ENCODE measurements at places on chromosomes 2 and 18.

GRCh38 chr2:66488946-66489345, 54.0 kb downstream of the MEIS1 start:
- no peak for DNase-seq

GRCh38 chr2:240366901-240367300, 68.6 kb upstream of the GPC1 start:
- DNase-seq = no peak

DNA sequence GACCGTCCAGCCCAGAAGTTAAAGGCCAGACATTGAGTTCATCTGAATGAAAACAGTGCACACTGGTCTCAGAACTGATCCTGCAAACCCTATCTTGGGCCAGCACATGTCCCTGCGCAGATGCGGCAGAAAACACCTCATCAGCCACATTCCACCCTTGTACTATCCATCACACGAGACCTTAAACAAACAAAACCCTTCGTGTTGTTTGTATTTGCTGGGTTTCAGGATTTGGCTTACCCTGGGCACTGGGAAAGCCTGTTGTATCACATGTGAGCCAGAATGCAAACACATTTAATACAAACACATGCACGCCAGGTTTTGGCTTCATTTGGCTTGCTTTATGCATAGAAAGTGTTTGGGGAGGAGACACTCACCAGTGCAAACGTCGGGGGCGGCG, 12.5 kb downstream of the WIPF1 start:
- no peak for DNase-seq

GRCh38 chr2:219782737-219783348, 155.4 kb downstream of the SLC4A3 start:
- no peak for DNase-seq

DNA sequence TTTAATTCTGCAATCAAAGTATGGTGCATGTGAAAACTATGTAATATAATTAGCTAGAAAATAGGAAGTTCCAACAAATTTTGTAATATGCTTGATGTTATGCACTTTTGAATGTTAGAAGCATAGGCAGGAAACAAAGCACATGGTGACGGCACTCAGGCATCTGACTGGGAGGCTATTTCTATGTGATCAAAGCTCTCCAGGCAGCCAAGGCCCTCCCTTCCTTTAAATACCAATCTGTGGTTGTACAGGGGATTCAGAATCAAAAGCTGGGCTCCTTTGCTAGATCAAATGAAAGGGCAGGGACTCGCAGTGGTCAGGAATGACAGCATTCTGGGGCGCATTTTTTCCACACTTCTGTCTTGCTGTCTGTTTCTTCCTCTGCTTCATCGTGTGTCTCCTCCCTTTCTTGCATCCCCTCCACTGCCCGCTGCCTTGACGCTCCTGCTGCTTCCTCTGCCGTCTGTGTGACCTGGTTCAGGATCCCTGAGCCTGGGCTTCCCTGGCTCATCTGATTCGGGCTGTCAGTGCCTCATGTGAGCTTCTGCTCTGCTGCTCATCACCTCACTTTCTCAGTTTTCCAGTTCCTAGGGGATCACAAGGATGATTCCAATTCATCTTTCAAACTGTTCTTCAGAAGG, 30.9 kb downstream of the TMEM182 start:
- no peak for DNase-seq

DNA sequence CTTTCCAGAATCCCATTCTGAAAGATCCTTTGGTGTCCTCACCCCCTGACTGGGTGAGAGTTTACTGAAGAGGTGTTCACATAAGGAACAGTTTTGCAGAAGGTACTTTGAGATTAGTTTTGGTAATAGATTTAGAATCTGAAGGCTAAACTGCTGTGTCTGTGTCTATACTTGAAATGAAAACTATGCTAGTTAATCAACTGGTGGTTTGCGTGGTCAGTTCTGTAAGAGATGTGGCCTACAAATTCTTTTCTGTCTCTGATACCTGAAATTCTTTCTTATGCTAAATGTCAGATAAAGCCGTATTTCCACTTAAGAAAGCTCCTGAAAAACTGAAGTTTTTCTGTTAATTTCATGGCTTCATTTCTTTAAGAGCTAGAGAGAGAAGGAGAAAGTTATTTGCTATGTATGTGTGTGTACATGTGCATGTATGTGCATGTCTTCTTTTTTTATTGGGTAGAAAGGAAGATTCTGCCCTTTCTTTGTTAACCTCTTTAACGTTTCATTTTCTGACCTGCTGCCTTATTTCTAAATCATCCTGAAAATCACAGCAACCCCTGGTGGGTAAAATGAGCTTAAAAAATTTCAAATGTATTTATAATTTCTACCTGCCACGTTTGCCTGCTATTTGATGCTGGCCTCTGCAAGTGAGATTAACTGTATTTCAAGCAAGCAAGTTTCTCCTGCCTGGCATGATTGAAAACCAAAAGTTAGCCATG, 552.0 kb upstream of the NRP2 start:
- no peak for DNase-seq

DNA sequence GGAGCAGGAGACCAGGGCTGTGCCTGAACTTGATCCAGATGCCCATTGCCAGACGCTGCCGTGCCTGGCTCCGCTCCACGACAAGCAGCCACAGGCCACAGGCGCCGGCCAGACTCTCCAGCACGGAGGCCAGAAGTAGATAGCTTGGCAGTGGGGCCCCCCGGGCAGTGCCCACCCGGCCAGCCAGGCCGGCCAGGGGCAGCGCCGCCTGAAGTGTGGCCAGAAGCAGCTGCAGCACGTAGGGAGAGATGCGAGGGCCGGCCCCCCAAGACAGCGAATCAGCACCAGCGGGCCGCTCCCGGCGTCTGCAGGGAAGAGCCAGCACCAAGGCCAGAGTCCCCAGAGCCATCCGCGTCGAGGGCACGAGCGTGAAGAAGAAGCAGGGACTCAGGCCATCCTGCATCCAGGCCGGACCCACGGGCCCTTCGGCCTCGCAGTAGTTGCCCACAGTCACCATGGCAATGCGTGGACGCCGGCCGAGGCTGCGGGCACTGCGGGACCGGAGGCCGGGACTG, 484 bp downstream of the ABCB6 start:
- DNase-seq = peak; percentile 66

GRCh38 chr2:99878581-99879350, 263.6 kb downstream of the AFF3 start:
- peak; percentile 24 for DNase-seq

DNA sequence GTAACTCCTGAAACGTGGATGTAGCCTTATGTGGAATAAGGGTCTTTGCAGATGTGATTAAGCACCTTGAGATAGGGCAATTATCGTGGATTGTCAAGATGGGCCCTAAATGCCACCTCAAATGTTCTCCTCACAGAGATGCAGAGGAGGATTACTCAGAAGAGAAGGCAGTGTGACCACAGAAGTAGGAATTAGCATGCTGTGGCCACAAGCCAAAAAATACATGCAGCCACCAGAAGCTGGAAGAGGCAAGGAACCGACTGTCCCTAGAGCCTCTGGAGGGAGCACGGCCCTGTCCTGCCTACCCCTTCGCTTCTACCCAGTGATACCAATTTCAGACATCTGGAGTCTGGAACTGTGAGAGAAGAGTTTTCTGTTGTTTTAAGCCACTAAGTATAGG, 47.3 kb upstream of the MGAT5 start:
- no peak for DNase-seq

- no peak for DNase-seq
Observed at GRCh38 chr2:38170067-38170466, 94.1 kb upstream of the CYP1B1 start.

GRCh38 chr2:223537651-223538601, 64.2 kb downstream of the SCG2 start:
- DNase-seq = no peak

- no peak for DNase-seq
Observed at GRCh38 chr2:148531669-148532428, 112.7 kb upstream of the EPC2 start.

GRCh38 chr2:213545964-213546475, 261.8 kb downstream of the SPAG16 start:
- DNase-seq = no peak

- DNase-seq = no peak
Observed at GRCh38 chr2:33246432-33246831, 230.0 kb upstream of the RASGRP3 start.

DNA sequence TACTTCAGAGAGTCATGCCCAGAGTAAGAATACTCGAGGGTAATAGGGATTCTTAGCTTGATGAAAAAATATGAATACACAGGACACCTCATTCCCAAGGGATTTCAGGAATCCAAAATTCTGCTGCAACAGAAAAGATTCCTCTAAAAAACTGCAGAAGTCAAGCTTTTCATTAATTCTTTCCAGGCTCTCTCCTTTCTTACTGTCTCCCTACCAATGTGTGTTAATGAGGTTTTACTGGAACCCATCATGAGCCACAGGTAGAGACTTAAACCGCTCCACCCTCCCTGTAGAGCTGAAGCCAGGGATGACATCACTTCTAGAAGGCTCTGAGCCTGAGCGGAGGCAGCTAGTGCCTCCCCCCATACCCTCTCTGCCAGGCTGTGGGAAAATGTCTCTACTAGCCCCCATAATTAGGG, 3.4 kb downstream of the SDC1 start:
- no peak for DNase-seq

GRCh38 chr2:18918280-18918679, 328.9 kb upstream of the NT5C1B start:
- no peak for DNase-seq

GRCh38 chr2:69026691-69027459, 13.9 kb downstream of the ANTXR1 start:
- no peak for DNase-seq

- no peak for DNase-seq
Observed at GRCh38 chr18:1294229-1294628, 389.6 kb downstream of the ADCYAP1 start.

DNA sequence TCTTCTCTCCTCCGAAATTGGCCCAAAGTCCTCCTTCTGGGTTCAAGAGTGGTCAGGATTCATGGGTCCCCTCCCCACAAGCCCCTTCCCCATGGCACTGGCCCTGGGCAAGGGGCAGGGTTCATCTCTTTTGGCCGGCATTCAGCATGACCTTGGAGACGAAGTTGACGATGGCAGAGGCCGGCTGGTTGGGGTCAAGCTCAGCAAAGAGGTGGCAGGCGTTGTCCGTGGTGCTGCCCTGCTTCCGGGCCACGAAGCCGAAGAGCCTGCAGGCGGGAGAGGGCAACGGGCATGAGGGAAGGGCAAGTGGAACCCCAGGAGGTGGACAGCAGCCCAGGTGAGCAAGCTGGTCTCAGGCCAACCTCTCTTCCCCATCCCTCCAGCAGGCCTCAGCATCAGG, 198.5 kb downstream of the TNS1 start:
- no peak for DNase-seq

Measured in SW 1271 (cell line).